ENCODE measurements at places on chromosomes 16 and 17. TPM values are rescaled to one million over a fixed set of nuclear protein-coding genes. Genes with fewer than 3 reads are reported as not detected.

DNA sequence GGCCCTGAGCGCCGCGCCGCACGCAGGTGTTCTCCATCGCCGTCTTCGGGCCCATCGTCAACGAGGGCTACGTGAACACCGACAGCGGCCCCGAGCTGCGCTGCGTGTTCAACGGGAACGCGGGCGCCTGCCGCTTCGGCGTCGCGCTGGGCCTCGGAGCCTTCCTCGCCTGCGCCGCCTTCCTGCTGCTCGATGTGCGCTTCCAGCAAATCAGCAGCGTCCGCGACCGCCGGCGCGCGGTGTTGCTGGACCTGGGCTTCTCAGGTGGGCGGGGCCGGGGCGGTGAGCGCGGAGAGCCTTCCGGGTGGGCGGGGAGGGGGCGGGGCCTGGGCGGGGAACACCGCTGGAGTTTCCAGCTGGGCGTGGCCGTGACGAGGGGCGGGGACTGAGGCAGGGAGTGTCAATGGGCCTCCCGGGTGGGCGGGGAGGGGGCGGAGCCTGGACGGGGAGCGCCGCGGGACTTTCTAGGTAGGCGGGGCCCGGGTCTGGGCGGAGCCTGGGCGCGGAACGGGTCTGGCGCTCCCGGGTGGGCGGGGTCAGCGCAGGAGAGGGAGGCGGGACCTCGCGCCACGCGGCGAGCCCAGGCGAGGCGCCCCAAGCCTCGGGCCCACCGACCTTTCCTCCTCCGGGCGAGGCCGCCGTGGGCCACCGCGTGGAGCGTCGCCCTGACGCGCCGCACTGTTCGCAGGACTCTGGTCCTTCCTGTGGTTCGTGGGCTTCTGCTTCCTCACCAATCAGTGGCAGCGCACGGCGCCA lies 2.4 kb downstream of the SYNGR3 start:
- no peak for DNase-seq

DNA sequence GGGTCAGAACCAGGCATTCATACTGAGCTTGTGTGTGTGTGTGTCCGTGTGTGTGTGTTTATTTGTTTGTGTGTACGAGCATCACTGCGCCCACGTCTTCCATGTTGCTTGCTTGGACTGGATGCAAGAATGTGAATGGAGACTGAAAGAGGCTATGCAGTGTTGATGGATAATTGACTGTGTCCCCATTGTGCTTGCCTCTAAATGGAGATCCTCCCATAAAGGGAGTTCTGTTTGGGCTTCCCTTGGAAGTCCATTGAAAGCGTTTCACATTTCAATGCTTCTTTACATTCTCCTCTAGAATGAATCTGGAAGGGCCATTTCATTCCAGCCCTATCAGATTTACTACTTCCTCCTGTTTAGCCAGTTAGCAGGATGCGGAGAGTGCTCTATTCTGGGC lies 124.0 kb downstream of the GP2 start:
- no peak for DNase-seq

DNA sequence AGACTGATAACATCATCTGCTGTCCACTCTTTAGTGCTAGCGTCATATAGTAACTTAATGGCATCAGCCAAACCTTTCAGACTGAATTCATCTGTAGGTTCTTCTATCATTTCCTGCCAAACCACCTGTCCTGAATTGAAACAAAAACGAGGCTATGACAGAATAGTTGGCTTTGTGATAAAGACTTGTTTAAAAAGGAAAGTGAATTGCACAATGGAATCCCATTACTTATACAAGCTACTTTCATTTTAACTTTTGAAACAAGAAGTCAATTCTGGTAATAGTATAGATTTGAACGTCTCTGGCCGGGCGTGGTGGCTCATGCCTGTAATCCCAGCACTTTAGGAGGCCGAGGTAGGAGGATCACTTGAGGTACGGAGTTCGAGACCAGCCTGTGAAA lies 18.2 kb downstream of the LASP1NB start:
- DNase-seq = no peak

DNA sequence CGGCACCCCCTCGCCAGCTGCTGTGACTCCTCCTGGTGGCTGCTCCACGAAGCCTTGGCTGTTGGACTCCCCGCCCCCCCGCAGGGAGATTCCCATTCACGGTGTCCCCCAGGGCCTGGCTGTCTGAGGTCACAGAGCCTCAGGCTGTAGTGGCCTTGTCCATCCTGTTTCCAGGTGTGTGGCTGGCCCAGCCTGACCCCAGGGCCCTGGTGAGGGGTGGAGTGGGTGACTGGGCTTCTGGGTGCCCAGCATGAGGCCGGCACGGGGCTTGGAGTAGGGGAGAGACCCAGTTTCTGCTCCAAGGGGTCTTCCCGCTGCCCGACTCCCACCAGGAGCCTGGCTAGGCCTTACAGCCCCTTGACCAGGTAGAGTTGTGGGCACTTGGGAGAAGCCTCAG lies 10.4 kb downstream of the PRSS27 start:
- no peak for DNase-seq

DNA sequence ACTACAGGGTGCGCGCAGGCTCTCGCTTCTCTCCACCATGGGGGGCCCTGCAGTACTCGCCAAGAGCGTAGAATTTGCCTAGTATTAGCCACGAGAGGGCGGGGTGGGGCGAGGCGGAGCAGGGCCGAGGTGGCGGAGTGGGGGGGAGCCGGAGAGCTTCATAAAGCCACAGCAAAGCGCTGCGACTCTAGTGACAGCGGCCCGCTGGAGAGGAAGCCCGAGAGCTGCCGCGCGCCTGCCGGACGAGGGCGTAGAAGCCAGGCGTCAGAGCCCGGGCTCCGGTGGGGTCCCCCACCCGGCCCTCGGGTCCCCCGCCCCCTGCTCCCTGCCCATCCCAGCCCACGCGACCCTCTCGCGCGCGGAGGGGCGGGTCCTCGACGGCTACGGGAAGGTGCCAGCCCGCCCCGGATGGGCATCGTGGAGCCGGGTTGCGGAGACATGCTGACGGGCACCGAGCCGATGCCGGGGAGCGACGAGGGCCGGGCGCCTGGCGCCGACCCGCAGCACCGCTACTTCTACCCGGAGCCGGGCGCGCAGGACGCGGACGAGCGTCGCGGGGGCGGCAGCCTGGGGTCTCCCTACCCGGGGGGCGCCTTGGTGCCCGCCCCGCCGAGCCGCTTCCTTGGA lies at the start of gene TBX21:
Gene TBX21, plus strand, starts transcription at position 190 of the 627 bp plus-strand sequence. Its CDS starts 219 bp downstream, at position 409.
- no peak for DNase-seq

Gene PCGF2
- 37.6 TPM for total RNA-seq

Gene CA10
- total RNA-seq = 0.90 TPM

Measured in type B pancreatic cell (in vitro differentiated cells).